ENCODE measurements at places on chromosomes 7 and 10.

DNA sequence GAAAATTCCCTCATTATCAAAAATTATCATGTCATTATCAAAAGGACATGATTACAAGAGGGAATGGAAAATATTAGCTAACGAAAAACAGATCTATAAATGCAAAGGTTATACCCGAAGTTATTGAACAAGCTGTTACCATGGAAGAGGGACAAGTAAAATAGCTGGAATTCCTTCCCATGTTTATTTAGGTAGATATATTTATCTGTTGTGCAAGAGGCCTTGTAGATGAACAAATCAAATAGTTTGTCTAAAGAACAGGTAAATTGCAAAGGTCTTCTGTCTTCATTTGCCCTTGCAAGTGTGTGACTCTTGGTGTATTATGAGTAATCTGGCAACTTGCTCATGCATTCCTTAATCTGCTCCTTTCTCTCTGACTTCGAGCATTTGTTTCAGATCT is 1170.9 kb downstream of the SORCS1 start:
- DNase-seq: no peak

GRCh38 chr10:3892440-3893425 is 107.7 kb upstream of the KLF6 start:
- DNase-seq: no peak

GRCh38 chr7:74525881-74526280 is 72.2 kb downstream of the GTF2IRD1 start:
- DNase-seq: no peak

DNA sequence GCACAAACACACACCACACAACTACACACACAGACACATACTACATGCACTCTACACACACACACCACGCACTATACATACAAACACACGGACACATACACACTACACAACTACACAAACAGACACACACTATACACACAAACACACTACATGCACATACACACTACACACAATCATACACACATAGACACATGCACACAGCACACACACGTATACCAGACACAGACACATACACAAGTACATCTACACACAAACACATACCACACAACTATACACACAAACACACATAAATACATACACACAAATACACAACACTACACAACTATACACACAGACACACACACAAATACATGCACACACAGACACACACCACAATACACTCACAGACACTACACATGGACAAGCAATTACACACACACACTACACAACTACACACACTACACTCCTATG is 4.6 kb downstream of the GPR15LG start:
- no peak for DNase-seq

- DNase-seq: no peak
Observed at GRCh38 chr7:130142654-130143333, 62.4 kb downstream of the TMEM209 start.

GRCh38 chr10:13233358-13233757 is 816 bp downstream of the UCMA start:
- DNase-seq: no peak

DNA sequence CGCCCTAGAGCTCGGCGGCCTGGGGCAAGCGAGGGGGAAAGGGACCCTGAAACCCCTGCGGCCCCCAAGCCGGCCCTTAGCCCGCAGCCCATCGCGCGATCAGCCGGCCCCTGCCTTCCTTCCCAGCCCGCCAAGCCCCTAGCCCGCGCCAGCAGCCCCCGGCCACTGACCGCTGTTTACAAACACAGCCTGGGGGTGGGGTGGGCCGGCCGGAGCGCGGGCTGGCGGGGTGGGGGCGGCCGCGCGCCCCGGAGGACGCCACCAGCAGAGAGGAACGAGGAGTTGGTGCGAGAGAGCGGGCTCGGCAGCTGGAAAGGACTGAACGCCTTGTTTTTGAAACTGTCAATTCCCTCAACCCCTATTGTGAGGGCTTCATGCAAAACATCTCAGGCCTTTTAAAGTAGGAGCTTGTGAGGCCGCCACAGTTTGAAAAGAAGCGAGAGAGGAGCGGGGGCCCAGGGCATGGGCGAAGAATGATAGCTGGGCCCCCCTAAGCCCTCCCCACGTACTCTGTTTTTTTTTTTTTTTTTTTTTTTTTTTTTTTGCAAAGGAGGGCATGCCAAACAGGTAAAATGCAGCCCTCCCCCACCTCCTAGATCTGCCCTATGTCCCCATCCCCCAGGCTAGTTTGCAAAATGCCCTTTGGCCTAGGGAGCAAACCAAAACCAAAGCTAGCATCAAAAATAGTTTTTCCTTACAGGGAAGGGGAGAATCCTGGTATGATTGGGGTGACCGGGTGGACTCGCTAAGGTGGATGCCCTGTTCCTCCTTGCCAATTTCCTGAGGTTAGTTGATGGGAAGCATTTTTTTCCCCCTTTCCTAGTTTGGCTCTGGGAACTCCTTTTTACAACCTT is 15.0 kb downstream of the SKIDA1 start:
- DNase-seq: no peak

DNA sequence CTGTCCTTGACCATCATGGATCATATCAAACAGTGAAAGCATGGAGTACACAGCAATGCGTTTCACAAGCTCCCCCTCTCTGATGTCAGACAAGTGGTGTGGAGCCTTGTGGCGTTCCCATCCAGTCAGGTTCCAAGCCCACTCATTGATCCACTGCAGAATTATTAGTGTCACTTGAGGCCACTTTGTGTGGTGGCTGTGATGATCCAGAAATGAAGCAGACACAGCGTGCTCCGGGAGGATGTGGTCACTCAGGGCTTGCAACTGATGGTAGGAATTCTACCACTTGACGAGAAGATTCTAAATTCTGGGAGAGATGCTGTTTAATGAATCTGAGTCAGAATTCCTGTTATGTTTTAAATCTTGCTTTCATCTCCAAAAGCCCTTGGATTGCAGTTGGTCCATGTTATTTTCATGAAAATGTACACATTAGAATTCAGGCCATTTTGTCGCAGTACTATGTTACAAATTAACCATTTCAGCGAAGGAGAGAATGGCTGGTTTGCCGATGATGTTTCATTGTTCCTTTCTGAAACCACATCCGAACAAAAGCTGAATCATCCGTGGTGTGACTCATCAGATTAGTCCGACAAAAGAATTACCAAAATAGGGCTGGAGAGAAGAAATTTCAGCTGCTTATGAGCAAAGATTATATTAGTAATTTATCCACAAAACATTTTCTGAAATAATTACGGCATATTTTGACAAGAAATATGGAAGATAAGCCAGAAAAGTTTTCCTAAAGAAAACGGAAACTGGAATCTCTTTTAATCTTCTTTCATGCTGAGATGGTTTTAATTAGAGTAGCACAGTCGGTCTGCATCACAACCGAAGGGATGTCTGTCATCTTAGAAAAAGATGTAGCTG is 48.1 kb downstream of the INSYN2A start:
- no peak for DNase-seq

DNA sequence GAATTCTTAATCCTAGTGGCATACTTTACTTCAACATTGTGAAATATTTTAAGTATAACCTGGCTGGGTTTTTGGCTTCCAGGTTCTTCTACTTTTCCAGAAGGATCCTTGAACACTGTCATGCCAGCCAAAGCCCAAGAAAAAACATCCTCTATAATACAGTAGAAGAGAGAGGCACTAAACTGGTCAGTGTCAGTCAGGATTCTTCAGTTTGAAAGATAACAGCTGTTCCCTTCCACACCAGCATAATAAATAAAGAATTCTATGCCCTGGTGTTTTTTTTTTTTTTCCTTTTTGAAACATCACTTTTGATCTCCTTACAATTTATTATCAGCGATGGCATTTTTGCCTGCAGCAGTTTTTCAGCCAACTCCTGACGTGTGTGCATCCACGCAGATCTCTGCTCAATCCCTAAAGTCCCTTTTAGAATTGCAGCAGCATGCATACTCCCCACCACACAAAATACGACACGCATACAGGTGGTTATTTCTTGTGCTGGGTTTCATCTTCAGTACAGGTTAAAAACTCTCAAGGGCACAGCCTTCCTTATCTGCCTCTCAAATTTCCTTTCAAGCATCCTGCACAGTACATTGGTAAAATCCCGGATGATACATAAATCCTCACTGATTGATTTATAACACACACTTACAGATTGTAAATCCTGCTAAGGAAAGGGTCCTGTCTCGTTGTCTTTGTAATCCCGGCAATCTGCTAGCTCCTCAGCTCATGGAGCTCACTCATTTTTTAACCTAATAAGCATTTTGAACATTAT is 100.2 kb downstream of the TPK1 start:
- DNase-seq: no peak

GRCh38 chr10:70331486-70332268 is 47.9 kb upstream of the NPFFR1 start:
- no peak for DNase-seq

GRCh38 chr7:15332956-15333355 is 228.9 kb downstream of the AGMO start:
- no peak for DNase-seq

DNA sequence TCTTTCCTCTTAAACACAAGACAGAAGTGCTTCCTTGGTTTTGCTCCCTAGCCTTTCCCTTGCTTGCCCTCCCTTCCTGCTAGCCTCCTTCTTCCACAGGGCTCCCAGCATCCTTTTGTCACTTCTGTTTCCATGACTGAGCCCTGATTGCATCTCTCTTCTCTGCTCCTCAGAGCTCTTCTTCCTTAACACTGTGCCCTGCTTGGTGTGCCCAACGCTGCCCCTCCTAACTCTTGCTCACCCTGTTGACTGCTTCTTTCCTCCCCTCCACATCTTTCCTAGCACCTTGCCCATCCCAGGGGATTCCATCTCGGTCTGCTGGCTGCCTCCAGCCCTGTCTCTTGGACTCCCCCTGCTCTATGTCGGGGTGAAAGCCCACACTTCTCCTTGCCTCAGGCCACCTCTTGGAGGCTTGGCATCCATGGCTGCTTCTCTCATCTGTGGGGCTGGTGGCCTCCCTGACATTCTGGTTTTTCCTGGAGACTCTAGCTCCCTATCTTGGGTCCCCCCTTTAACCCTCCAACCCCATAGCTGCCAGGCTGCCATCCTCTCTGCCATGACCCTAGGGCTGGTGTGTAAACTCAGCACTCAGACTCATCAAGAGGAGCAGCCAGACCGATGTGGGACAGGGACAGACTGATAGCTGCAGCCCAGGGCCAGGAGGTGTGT is 5.8 kb downstream of the IGFBP1 start:
- no peak for DNase-seq

DNA sequence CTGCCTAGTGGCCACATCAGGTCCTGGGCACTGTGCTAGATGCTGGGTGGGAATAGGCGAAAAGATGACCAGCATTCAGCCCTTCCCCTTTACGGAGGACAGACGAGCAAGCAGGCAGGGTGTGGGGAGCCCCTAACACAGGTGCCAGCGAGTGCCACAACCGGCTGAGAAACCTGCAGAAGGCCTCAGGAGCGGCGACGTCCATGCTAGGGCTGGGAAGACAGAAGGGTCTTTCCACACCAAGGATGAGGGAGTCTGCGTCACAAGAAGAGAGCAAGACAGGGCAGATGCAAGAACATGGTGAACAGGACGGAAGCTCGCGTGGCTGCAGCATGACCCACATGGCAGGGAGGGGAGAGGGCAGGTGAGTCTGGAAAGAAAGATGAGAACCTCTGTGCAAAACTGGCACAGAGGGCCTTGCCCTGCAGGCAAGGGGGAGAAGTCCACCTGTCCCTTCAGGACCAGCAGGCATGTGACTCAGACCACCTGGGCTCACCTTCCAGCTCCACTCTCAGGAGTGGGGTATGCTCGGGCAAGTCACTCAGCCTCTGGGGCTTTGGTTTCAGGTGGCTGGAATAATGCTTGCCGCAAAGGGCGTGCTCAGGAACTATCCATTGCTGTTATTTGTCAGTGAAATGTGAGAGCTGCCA is 36.6 kb downstream of the KCNH2 start:
- no peak for DNase-seq

- DNase-seq: no peak
Observed at GRCh38 chr7:110962374-110962773, 128.6 kb upstream of the LRRN3 start.

GRCh38 chr7:110130669-110131068 is 960.3 kb upstream of the LRRN3 start:
- no peak for DNase-seq

DNA sequence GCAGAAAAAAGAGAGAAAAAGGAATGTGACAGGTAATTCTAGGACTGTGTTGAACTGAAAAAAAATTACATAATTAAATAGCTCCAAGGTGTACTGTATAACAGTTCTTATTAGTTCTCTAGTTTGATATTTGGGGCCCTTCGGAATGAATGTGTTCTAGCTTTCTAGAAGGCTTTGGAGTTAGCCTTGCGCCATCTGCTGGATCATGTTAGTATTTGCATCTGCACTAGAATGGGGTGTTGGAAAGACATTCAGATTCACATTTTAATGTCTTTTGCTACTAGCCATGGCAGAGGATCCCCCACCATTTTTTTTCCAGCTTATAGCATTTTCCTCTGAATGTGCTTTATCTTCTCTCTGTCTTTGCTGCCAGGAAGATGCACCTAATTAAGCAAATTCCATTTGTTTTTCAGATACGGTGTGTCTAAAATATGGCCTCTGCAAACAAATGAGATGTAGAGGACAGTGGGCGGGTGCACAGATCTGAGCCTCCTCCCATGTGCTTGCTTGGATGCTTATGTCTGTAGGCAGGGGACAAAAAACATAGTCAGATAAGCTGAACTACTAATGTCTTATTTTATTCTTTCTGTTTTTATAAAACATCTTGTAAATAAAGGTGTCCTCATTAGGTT is 238.5 kb downstream of the PHF14 start:
- DNase-seq: no peak

- DNase-seq: no peak
Observed at GRCh38 chr7:133556048-133556447, 303.2 kb downstream of the EXOC4 start.

DNA sequence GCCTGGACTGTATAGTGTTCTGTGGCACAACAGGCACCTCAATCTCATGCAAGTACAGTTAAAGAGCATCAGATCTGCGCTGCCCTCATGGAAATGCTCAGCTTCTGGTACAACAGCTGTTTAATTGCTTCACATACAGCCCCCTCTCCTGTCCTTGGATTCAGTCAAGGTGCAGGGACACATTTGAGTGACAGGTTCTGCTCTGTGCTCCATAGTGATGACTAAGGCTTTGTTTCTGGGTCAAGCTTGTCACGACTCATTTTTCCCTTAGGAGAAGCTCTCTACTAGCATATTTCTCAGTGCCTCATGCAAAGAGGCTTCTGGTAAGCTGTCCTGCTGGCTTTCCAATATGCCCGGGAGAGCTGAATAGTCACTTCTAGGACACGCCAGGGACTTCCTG is 26.8 kb upstream of the MYO3A start:
- no peak for DNase-seq

DNA sequence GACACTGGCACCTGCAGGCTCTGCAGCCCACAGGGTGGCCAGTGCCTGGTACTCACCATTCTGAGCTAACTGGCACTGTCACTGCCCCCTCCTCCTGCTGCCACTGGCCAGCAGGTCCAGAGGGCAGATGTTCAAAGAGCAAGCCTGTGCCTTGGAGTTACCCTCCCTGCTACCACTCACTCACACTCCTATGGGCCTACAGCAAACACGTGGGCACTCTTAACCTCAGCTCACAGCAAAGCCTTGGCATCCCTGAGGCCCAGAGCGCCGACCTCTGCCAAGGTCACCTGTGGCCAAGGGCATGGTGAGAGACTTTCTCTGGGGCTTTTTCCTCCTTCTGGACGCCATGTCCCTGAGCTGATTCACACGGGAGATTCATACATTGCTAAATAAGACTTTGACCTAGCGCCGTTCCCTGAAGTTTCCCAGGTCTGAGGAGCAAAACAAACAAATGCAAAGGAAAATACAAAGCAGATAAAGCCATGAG is 270.0 kb upstream of the PPP2R2D start:
- DNase-seq: no peak

Data from stimulated activated CD4-positive, alpha-beta T cell treated with anti-CD3 and anti-CD28 coated beads, Interleukin-15, amount 100 ng/mL, for 1 hour (primary cell).